ENCODE measurements at places on chromosomes 3 and 15.

GRCh38 chr15:43127752-43128151 is 5.6 kb upstream of the TMEM62 start:
- DNase-seq, result no peak

DNA sequence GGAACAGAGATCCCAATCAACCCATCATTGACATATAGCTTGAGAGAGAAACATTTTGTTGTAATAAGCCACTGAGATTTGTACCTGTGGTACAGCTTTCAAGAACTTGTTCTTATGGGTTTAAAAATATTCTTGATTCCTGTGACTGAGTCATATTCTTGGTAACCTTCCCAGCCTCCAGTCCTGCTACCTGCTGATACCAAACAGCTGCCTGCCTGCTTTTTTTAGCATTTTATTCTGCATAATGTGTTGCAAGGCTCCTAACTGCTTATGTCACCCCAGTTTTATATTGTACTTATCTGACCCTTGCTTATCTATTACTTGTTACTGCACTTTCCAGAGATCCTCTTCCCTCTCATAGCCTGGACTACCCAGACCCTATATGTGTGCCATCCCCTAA is 349.3 kb upstream of the SOX2 start:
- DNase-seq, result no peak

GRCh38 chr3:50405249-50405648 is 45.9 kb upstream of the TMEM115 start:
- DNase-seq, result no peak

DNA sequence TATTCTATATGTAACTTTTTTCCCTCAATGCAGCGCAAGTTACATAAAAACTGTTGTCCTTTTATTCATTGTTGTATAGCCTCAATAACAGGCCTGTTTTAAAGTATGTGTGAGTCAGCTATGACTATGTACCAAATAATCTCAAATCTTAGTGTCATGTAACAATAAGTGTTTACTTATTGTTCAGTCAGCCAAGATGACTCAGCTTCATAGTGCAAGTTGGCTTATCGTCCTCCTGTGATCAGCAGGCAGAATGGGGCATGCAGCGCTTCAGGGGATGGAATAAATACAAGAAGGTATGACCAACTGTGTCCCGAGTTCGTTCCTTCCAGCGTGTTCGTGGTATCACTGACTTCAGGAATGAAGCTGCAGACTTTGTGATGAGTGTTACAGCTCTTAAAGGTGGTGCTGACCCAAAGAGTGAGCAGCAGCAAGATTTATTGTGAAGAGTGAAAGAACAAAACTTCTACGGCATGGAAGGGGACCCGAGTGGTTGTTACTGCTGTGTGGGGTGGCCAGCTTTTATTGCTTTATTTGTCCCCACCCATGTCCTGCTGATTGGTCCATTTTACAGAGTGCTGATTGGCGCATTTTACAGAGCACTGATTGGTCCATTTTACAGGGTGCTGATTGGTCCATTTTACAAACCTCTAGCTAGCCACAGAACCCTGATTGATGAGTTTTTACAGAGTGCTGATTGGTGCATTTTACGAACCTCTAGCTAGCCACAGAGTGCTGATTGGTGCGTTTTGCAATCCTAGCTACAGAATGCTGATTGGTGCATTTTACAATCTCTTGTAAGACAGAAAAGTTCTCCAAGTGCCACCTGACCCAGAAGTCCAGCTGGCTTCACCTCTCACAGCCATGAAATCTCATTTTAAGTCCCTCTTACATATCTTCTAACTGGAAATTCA is 1016.0 kb downstream of the MCTP2 start:
- no peak for DNase-seq

GRCh38 chr3:2262204-2262603 is 163.5 kb downstream of the CNTN4 start:
- no peak for DNase-seq

GRCh38 chr3:176650478-176650877 is 546.8 kb downstream of the TBL1XR1 start:
- DNase-seq, result no peak

- no peak for DNase-seq
Observed at GRCh38 chr3:126530171-126531050, 6.5 kb downstream of the CHST13 start.

DNA sequence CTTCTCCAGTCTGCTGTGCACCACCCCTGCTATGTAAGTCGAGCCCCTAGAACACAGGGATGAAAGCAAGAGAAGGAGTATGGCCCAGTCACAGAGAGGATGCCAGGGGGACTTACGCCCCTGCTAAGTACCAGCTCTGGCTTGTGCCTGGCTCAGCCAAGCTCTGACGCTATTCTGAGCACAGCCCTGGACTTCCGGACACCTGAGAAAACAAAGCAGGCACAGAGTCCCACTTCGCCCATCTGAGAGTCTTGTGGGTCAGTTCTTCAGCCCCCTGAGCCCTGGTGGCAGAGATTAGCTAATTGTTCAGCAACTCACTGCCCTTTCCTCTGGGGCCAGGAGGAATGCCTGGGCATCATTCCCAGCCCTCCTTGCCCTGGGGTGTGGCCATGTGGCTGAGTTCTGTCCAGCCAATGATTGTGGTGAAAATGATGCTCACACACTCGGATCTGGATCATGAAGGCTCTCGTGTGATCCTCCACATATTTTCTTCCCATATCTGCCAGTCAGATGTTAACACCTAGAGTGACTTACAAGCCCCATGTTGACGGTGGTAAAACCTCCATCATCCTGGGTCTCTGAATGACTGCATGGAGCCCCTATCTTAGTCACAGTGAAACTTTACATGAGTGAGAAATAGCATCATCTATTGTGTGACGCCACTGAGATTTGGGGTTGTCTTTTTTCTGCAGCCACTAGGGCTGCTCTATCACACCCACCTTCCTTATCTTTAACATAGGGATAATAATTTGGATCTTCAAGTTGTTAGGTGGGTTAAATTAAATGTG is 105.7 kb downstream of the TPRA1 start:
- no peak for DNase-seq

GRCh38 chr15:92763459-92763858 is 107.9 kb upstream of the FAM174B start:
- DNase-seq, result no peak

GRCh38 chr3:127881586-127881985 is 33.4 kb upstream of the KBTBD12 start:
- no peak for DNase-seq

DNA sequence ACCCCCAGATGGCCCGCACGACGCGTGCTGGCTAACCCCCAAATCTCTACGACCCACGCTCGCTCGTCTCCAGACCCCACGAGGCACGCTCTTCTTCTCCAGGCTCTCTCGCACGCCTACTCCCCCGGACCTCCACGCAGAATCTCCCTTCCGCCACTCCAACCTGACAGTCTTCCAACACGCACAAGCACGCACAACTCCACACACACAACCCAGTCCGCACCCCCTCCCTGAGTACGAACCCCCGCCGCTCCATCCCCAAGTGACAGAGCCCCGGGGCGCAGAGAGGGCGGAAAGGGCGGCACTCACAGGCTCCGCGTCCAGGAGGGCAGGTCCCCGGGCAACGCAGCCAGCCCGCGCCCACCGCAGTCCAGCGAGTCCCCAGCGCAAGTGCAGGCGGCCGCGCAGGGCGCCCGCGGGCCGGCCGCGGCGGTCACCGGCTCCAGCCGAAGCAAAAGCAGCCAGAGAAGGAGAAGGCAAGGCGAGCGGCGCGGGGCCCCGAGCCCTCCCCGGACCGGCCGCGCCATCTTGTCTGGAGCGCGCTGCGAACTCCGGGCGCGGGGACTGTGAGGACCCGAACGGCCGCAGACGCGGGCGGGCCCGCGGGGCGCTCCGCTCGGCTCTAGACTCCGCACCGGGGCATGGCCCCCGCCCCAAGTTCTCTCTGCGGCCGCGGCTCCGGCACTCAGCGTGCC is 794 bp downstream of the LRIG1 start:
- no peak for DNase-seq

GRCh38 chr15:85973584-85974347 is 105.9 kb upstream of the AGBL1 start:
- DNase-seq, result no peak

GRCh38 chr15:90594301-90594738 is 64.6 kb downstream of the CRTC3 start:
- peak; percentile 77 for DNase-seq

DNA sequence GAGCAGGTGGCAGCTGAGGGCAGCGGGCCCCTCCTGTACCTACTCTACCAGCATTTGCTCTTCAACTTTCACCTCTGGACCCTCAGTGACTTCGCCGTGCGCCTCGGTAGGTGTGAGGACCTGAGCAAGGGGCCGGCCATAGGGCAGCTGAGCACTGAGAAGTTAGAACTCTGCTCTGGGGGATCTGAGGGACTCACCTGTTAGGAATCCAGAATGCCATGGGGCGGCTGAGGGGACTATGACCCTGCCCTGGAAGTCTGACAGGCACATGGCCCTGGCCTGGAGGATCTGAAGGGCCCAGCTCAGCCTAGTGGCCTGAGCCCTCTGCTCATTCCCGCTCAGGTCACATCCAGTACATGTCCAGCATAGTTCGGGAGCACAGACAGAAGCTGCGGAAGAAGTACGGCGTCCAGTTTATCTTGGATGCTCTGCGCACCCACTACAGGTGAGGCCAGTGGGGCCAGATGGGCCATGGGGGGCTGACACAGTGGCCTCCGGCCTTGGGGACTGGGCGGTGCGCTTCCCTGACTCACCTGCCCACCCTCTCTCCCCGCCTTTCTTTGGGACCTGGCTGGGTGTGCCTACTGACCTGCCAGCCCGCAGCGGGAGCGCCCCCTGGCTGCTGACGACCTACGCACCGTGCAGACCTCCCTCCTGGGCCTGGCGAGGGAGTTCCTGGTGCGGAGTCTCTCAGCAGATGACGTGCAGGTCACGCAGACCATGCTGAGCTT is 18.8 kb downstream of the NBEAL2 start:
- DNase-seq, result peak; percentile 48

DNA sequence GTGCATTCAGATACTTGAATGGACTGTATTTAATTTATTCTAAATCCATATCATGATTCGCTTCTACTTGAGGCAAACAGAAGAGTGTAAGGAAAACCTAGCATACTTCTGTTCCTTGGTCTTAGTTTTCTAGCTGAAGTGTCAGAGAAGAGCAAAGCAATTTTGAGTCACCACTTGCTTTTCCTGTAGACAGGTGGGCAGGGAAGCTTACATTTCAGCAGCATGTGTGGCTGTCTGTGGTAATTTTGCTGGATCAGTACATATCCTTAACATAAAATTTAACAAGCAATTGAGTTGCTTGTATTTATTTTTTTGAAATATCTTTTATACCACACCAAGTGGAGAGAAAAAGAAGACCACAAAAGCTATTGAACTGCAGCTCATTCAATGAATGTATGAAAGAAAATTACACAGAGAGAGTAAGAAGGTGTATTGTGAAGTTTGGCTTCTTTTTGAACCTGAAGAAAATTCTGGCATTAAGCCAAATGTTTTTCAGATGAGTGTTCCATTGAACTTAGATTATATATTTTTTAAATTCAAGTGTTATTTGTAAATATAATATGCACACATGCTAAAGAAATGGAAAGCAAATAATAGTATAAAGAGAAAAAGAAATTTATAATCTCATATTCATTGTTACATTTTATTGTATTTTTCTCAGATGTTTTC is 747.6 kb downstream of the NAALADL2 start:
- no peak for DNase-seq

DNA sequence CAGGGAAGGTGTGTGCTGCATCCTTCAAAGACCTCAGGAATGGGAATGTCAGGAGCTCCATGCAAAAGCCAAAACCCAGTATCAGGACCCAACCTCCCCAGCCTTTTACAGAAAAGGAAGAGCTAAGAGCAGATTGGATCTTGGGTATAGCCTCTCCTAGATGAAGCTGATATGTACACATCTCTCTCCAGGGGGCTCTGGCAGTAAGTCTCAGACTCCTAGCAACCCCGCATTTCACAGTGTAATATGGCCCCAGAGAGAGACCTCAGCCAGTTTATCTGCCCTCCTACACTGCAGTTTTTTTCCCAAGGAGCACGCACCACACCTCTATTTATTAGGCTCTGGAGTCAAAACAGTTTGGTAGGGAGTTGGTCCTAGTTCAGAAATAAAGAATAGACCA is 88.2 kb downstream of the RBPMS2 start:
- no peak for DNase-seq

GRCh38 chr15:83850015-83850414 is 196.1 kb downstream of the ADAMTSL3 start:
- no peak for DNase-seq

DNA sequence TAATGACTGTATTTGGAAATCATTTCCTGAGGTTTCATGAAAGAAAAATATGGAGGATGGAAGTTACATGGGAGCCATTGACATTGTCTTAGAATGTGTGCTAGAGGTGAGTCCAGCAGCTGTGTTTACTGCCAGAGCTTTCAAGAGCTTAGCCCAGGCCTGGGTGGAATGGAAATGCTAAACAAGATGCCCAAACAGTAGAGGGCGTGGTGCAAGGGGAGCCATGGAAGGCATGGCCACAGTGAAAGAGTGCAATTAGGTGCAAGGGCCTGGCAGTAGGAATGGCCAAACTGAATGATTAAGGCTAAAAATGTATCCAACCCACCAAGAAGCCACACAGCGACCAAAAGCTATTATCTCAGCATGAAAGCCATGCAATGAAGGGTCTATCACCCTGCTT is 257.7 kb upstream of the NR2F2 start:
- no peak for DNase-seq

- DNase-seq, result no peak
Observed at GRCh38 chr3:123046262-123047061, 18.9 kb upstream of the SEMA5B start.

GRCh38 chr3:90069748-90070147 is 962.3 kb downstream of the EPHA3 start:
- DNase-seq, result no peak

GRCh38 chr3:5144316-5144994 is 22.4 kb downstream of the ARL8B start:
- DNase-seq, result no peak

GRCh38 chr15:62648954-62649353 is 393.6 kb upstream of the TPM1 start:
- no peak for DNase-seq

DNA sequence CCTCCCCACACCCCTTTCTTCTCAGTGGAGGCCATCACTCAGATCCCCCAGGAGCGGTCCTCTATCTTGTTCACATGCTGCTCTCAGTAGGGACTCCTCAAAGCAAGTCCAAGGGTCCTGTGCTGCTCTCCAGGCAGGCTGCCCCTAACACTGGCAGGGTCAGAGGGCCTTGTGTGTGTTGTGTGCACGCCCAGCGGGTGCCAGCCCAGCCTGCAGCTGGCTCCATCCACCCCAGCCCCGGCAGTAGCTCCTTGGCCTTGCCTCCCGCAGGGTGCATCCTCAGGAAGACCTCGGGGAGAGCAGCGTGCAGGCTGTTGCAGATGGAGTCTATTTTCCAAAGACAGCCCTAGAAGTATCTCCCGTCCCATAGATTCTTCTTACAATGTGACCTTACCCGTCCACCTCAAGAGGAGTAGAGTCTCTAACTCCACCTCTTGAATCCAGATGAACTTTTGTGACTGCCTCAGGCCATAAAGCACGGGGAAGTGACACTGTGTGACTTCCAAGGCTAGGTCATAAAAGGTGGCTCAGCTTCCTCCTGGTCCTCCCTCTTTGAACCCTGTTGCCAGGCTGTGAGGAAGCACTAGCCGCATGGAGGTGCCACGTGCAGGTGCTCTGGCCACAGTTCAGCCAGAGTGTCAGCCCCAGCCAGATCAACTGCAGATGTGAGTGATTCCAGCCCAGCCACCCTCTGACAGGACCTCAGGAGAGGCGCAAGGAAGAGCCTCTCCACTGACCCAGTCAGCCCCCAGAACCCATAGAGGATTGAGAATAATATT is 531.6 kb downstream of the SHQ1 start:
- no peak for DNase-seq

Measured in omental fat pad (tissue), 4 donors.